ENCODE measurements at places on chromosomes 5 and 9.

- no peak for DNase-seq
These were observed 375.6 kb downstream of the ADGRV1 start for GRCh38 chr5:90934091-90934719.

GRCh38 chr5:36531401-36531800 is 75.0 kb upstream of the SLC1A3 start:
- DNase-seq: no peak

- DNase-seq: no peak
These were observed 18.9 kb downstream of the TRIP13 start for GRCh38 chr5:911601-912000.

- no peak for DNase-seq
These were observed 1360.8 kb upstream of the C9orf72 start for GRCh38 chr9:28934111-28934510.

GRCh38 chr9:78214492-78214891 is 21.4 kb upstream of the CEP78 start:
- no peak for DNase-seq

DNA sequence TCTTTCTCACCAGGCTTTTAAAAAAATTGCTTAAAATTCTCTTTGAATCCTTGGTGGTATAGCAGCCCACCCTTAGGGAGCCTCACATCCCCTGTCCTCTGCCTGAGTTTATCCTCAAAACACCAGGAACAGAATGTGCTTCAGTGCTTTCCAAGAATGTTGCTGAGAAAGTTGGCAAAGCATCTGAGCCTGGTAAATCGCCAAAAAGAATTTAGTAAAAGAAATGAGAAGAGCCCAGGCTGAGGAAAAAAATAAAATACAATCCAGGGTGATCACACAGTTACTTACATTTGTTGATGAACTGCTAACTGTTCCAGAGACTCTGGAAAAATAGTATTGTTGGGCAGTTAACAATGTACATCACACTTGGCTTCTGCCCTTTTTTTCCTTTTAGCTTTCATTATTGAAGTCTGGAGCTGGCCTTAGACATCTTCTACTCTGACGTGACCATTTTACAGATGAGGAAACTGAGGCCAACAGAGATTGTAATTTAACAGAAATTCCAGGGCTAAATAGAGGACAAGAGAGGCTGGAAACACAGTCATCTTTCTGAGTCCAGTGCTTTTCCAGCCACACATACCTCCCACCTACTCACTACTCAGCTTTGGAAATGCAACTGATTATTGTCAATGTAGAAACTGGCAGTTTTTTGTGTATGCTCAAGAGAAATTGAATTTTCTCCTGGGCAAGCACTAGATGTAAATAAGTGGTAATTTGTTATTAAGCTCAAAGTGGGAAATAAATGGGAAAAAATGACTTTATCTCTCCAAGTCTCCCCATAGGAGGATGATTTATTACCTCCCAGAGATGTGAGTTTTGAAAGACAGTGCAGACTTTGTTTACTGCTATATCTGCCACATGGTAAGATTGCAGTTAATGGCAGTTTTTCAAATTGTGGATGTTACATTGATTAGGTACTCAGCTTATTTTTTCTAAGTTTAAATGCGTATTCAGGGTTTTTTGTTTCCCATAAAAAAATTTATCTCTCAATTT is 86.7 kb upstream of the ALDH1A1 start:
- no peak for DNase-seq

GRCh38 chr5:116571568-116572349 is 2.9 kb downstream of the SEMA6A start:
- no peak for DNase-seq

- no peak for DNase-seq
These were observed 2.6 kb downstream of the SEPTIN8 start for GRCh38 chr5:132774406-132774805.

DNA sequence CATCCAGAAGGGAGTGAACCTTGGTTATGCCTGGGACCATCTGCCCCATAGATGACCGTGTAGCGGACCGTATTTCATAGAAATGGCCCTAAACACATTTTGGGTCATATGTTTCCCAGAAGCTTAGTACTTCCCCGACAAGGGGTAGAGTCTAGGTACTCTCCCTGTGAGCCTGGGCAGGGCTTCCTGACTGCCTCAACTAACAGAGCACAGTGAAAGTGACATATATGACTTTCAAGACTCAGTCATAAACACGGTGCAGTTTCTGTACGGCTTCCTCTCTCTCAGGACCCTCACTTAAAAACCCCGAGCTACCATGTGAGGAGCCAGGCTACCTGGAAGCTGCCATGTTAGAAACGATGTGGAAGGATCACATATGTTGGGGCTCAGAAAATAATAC is 20.9 kb downstream of the C9orf57 start:
- no peak for DNase-seq
